ENCODE measurements at places on chromosomes 5 and 9.
A peak's percentile ranks its signal among the peaks of the same experiment; 100 is the strongest.

DNA sequence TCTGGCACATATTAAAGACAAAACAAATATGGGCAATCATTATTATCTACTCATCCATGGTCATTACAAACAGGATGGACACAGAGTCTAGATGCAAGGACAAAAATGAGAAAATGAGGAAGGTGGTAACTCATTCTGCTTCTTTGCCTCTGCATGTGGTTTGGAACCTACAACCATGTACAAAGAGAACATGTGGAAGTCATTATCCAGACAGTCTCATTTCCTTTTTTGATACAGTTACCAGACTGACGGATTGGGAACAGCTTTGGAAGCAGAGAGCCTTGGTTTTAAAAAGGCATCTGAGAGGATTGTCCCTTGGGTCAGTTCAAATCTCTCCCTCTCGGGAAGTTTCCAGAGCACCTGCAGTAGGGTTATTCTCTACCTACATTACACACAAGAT is 433.4 kb upstream of the TNC start:
- DNase-seq = no peak

DNA sequence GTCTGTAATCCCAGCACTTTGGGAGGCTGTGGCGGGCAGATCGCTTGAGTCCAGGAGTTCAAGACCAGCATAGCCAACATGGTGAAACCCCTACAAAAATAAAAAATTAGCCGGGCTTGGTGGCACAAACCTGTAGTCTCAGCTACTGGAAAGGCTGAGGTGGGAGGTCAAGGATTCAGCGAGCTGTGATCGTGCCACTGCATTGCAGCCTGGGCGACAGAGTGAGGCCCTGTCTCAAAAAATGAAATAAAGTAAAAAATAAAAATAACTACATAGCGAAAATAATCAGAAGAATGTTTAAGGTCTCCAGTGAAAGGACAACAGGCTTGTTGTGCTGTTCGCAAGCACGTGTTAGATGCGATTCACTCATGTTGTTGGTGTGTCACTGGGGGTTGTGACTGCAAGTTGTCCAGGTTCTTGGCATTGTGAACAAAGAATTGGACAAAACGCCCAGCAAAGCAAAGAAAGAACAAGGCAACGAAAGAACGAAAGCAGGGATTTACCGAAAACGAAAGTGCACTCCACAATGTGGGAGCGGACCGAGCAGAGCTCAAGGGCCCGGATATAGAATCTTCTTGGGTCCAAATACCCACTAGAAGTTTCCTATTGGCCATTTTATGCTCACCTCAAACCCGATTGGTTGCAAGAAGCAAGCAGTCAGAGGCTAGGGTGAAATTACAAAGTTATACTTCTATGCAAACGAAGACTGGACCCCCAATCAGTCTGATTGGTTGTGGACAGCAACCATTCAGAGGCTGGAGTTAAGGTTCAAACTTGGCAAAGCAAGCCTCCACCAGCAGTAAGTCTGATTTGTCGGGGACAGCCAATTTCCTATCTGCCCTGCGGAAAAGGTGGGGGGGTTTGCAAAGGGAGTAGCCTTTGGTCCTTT is 844 bp upstream of the MCCC2 start:
- DNase-seq = no peak

DNA sequence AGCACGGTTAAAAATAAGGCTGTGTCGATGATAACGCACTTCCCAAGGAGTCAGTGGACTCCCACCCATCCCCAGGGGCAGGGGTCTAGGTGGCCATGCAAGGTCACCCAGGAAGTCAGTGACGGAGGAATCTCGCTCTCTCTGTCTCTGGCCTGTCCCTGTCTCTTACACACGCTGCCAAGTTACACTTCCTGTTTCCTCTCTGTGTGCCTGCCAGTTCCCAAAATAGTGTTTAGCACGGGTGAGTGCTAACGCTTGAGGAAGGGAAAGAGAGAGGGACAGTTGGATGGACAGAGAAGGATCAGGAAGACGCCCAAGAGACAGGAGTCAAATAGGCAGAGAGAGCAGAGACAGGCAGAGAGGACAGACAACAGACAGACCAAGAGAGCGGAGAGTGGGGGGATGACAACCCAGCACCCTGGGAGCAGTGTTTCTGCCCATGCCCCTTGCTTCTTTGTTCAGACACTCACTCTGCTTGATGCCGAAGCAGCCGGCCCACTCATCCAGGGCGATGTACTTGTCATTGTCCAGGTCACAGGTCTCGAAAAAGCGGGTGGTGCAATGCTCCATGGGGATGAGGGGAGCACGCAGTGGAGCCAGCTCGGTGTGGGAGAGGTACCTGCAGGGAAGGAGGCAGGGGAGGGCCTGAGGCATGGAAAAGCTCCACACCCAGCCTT is 23.0 kb downstream of the SPARC start:
- DNase-seq = no peak

DNA sequence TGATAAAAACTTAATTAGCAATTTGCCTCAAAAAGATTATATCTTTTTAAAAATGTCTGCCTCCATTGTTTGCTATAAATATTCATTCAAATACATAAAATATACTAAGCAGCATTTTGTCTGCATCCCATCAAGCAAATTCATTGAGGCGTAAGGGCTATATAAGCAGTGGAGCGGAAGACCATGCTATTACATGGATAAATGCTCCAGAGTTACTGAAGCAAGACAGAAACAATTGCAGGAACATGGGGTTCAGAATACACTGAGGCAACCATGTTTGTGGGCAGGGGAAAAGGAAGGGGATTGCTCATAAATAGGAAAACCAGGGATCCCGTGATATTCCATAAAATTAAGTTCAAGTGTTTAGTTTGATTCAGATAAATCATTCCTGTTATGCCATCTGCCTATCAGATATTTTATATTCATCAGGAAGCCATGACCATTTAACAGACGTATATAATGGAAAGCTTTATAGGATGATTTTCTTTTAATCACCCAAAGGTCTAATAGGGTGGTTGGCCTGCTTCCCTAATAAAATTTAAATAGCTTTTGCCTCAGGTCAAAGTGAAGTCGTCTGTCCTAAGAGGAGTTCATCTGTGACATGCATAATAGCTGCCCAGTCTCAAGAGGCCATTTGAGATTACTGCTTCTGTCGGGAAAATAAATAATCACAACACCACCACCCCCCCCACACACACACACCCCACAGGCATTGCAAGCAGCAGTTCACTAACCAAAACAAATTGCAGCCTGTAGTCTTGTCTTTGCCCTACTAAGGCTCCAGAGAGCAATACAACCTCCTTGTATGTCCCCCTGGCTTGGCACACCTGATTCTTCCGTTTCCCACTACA is 105.2 kb downstream of the RASEF start:
- peak; percentile 96 for DNase-seq

DNA sequence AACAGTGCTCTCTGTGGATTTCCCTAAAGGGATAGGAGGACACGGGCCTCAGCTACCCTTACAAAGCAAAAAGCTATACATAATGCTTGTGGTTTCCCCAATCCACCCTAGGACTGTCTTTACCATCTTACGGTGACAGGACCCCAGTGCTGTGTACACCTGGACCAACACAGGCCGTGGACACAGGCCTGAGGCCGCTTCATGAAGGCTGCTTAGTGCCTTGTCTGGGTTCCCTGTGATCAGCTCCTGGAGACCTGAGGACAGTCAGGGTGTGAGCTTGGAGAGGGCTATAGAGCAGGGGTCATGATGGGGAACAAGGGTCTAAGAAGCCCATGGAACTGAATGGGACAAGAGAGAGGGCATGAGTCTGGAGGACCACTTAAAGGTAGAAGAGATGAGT is 2.9 kb downstream of the FANCG start:
- DNase-seq = no peak

DNA sequence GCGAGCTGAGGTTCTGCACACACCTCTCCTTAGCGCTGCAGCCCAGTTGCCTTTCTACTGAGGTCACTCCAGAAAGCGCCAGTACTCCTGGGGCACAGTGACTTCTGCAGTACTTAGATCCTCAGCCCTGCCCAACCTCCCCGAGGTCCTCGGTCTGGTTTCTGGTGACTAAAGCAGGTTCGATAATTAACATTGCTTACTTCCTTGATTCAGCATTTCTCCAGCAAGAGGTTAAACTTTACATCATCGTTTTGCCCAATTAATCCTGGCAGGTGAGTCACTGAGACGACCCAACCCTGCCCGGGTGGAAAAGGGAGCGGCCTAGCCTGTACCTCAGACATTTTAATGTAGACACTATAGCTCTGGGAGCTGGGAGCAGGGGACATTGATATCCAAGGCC is 77.6 kb downstream of the PLAC8L1 start:
- DNase-seq = no peak

GRCh38 chr5:133754575-133755169 is 142.3 kb upstream of the FSTL4 start:
- DNase-seq = peak; percentile 20

- no peak for DNase-seq
These were observed 38.1 kb upstream of the FCN1 start for GRCh38 chr9:134955801-134956200.

GRCh38 chr5:32222723-32223470 is 48.8 kb upstream of the GOLPH3 start:
- DNase-seq = no peak

- no peak for DNase-seq
These were observed 144.6 kb downstream of the CACNA1B start for GRCh38 chr9:138022121-138022741.

DNA sequence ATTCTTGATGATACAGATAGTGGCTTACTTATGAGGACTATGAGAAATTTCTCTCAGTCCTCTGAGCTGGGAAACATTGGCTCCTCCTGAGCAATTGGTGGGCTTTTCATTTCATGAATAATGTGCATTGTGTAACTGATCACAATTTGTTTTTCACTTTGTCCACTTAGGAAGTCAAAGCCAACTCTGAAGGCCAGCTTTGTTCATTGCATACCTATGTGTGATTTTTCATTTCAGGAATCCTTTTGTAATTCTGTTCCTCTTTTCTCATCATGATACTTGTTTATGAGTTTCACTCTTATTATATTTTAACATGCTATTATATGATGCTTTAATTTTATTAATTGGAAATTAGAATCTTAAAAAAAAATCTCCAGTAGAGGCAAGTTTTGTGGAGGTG is 483.0 kb downstream of the EBF1 start:
- DNase-seq = no peak

DNA sequence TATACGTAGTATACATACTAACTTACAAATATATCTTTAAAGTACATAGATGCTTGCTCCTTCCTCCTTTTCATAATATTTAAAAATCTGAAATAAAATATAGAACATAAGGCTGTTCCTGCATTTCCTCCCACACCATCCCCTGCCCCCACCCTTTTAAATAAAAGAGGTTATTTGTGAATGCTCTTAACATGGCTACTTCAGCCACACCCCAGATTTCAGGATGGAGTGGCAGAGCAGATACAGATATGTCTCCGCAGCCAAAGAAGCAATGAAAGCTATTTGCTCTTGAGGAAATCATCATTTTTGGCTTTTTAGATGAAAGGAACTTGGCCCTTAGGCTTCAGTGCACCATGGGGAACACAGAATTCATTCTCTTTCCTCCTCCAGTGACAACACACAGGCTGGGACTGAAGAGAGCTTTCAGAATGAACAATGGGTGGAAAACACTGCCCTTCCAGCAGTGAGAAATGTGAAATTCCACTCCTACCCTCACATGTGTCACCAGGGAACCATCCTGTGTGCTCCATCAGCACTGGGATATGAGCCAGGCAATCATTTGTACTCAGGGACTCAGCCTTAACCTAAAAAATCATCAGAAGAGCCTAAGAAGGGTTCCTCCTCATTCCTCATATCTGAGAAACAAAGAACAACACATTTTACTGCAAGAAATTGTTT is 134.3 kb downstream of the PPP2R2B start:
- peak; percentile 53 for DNase-seq

All from NCI-H1417 (cell line).